Omental fat pad (tissue), 4 donors: ENCODE measurements at places on chromosomes 7 and 10. TPM values are rescaled to one million over a fixed set of nuclear protein-coding genes. Genes with fewer than 3 reads are reported as not detected.

DNA sequence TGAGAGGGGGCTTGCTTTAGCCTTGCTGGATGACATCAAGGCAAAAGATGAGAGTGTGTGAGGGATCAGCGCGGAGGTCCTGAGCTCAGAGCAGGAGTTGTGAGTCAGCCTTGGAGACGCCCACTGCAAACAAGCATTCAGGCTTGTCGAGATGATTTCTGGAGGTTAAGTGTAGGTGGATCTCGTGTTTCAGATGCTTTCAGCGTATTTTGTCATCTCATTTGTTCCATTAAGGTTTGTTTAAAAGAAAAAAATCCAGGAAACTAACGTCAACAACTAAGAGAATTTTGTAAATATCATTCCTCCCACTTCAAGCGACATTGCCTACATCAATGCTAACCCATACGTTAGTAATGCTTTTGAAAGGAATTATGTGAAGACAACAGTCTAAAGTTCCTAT, 715.4 kb upstream of the NRP1 start:
- DNase-seq = no peak

- DNase-seq = no peak
Observed at GRCh38 chr10:36942616-36943015, 182.8 kb upstream of the ANKRD30A start.

- DNase-seq = no peak
Observed at GRCh38 chr7:103967401-103967800, 22.1 kb downstream of the RELN start.

GRCh38 chr7:85512790-85513189, 325.9 kb upstream of the SEMA3D start:
- DNase-seq = no peak

The GOLGA7B gene
- total RNA-seq = 1.6 TPM

The RAMP3 gene
- 310 TPM for total RNA-seq

DNA sequence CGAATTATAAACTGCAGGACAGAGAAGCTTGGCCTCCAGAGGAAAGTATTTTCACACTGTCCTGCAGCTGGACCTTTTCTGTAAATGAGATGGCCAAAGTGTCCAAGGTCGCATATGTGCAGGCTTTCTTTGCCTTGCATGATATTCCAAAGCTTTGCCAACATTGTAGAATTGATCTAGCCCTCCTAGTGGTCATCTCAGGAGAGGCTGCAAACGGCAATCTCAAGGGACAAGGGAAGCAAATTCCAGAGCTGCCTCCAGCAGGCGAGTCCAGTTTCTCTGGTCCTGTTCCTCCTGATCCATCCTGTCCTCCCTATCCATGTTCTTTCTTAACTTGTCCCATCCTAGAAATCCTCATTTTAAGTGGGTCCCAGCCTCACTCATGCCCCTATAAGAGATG, 373.4 kb upstream of the PCDH15 start:
- no peak for DNase-seq

GRCh38 chr10:117545141-117546019, 2.8 kb downstream of the EMX2 start:
- no peak for DNase-seq

GRCh38 chr7:46908770-46909169, 673.1 kb downstream of the TNS3 start:
- no peak for DNase-seq

The FEZF1 gene
- not detected for total RNA-seq

DNA sequence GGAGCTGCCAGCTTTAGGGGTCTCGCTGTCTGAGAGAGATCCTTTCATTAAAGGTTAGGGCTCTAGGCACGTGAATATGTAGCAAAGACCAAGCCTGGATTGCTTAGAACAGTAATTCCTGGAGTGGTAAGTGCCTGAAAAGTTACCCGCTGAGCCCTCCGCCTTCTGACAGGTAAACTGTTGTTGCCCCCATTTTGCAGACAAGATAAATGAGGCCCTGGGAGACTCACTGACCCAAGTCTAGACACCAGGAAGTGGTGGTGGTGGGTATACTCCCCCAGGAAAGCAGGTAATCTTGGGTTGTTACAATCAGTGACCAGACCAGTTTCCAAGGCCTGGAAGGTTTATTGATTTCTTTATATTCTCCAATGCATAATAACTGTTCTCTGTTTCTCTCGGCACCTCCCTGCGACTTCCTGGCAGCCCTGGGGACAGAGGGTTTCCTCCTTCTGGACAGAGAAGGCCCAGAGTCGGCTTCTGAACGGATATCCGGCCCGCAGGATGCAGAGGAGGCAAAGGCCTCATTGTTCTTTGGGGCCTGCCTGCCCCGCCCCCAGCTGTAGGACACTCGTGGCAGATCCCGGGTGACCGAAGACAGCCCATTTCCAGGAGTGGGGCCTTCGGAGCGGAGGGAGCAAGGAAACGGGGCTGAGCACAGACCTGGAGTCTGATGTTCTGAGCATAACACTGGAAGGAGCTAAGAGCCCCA, 1.3 kb upstream of the GRK5 start:
- no peak for DNase-seq

- DNase-seq = no peak
Observed at GRCh38 chr10:73906524-73907447, 4.1 kb upstream of the PLAU start.

The KIF11 gene
- 0.37 TPM for total RNA-seq

DNA sequence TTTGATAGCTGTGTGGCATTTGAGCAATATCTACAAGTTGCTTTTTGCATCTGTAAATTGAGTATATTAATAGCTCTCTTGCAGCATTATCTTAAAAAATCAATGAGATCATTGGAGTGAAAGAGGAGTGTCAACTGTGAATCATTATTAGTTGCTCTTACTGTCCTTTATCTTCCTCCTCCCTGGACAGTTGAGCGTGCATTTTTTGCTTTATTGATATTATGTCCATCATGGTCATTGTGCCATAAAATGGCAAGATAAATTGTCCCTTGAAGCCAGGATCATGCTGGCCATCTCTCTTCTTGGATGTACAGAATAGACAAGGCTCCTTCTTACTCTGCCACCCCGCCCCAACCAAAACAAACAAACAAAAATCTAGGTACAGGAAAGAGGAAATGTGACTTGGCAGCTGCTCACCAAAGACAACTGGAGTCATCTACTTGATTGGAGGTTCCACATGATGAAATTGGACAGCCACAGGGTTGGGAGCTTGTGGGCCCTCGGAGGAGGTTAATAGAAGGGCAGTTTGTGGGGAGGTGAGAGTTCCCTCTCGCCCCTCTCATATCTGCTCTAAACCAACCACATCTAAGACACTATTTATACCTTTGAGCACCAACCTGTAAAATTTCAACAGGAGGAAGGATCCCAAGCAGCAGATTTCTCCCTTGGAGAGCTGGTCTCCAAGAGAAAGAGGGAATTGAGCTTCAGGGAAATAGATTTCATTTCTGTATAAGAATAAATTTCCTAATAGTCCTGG, 252.7 kb downstream of the SKIDA1 start:
- no peak for DNase-seq

The SP8 gene
- not detected for total RNA-seq

GRCh38 chr10:2414039-2414438, 653.3 kb upstream of the PFKP start:
- no peak for DNase-seq

The HOXA7 gene
- total RNA-seq = 4.8 TPM
